ENCODE measurements at places on chromosomes 2 and 18.

- DNase-seq = no peak
Observed at GRCh38 chr18:32803568-32803967, 30.7 kb upstream of the KLHL14 start.

DNA sequence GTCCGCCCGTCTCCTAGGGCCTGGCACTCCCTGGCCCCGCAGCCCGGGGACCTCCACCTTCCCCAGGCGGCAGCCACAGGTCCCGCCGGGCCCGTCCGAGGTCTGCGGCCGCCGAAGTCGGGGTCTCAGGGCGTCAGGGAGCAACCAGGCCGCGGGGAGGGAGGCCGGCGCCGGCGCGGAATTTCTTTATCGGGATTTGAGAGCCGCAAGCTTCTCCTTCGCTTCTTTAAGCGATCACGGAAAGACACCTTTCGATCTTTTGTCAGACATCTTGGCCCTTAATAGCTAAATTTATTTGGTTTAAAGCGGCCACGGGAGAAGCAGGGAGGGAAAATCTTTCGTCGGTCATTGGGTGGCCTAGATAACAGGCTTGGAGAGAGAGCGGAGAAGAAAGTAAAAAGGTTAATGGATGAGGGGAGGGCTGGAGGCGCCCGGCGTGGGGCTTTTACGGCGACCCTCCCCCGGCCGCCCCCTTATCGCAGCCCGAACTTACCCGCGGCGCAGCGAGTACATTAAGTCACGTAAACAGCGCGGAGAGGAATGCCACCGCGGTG lies 4.3 kb upstream of the GATA6 start:
- no peak for DNase-seq

DNA sequence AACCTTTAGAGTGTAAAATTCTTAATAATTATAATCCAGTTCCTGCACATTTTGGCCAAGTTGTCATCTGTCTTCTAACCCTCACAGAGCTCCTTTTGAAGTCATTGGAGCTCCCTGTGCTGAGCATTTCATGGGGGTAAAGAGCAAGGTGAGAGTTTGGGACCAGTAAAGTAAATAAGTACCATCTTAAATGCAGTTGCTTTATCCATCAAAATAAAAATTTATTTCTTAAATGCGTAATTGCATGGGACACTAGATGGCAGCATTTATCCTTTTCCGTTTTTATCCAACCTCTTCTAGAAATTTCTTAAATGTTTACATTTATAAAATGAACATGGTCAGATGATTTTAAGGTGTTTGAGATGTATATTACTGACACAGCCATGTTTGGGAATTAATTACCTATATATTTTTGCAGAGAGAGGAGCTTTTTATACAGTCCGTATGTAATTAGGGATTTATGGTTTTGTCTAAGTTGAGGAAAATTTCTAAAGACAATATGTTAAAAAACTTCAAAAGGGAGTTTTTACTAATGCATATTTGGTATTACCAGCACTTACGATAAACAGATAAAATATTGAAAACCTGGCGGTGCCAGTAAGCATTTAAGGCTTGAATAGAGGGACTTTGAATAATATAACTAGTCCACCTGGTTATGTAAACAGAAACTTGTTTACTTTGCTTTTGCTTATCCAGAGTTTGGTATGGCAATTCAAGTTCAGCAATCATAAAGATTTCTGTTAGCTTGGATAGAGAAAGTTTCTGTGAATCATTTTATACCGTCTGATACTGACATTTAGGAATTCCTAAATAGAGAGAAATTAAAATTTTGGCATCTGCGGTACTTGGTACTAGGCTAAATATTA lies 54.5 kb downstream of the ACSL3 start:
- DNase-seq = no peak

DNA sequence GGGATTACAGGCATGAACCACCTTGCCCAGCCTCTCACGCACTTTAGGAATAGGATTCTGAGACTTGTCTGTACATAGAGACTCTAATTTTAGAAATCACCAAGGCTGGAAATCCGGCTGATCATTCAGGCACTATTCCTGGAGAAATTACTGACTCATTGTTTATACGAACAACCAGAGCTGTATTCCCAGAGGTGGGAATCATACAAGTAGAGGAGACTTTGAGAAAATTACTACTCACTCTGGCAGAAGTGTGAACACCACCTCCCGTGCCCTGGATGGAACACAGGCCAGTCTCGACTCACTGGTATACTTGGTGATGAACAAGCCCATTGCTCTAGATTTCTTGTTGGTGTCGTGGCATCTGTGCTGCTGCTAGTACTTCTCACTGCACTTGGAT lies 5.8 kb upstream of the ADNP2 start:
- DNase-seq = no peak

GRCh38 chr2:157319795-157320194 lies 5.8 kb downstream of the ERMN start:
- no peak for DNase-seq

- DNase-seq = no peak
Observed at GRCh38 chr2:70490381-70490780, 63.2 kb downstream of the TGFA start.

DNA sequence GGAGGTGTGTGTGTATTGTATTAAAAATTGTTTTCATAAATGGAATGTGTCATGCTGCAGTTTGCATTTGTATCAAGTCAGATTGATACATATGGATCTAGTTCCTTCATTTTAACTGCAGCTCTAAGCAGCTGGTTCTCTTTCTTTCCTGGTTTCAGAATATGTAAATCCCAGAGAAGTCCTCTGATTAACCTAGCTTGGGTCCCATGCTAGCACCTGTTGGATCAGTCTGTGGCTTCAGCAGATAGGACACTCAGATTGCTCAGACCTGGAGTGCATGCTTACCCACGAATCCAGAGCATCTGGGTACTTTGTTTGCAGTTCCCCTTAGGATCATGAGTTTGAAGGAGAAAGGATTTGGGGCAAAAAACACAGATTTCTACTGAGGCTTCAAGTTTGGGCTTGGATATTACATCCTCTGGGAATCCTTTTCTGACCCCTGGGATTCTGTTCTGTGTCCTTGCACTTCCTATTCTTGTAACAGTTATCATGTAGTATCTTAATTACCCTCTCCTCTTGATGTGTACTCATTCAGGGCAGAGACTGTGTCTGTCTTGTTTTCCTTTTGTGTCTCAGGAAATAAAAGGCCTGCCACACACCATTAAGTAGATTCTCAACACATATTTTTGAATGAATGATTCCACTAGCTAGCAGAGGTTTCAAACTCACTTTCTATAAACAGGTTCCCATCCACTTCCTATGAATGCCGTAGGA lies 142.1 kb downstream of the PHLPP1 start:
- no peak for DNase-seq

- DNase-seq = no peak
Observed at GRCh38 chr2:147255812-147256211, 589.0 kb upstream of the ACVR2A start.

GRCh38 chr18:31551883-31552282 lies 39.8 kb upstream of the TTR start:
- no peak for DNase-seq

GRCh38 chr2:21055451-21055850 lies 11.6 kb upstream of the APOB start:
- DNase-seq = no peak
